ENCODE measurements at places on chromosomes 4 and X.
A peak's percentile ranks its signal among the peaks of the same experiment; 100 is the strongest.

- DNase-seq, result no peak
Observed at GRCh38 chr4:126298271-126298670, 983.5 kb downstream of the FAT4 start.

DNA sequence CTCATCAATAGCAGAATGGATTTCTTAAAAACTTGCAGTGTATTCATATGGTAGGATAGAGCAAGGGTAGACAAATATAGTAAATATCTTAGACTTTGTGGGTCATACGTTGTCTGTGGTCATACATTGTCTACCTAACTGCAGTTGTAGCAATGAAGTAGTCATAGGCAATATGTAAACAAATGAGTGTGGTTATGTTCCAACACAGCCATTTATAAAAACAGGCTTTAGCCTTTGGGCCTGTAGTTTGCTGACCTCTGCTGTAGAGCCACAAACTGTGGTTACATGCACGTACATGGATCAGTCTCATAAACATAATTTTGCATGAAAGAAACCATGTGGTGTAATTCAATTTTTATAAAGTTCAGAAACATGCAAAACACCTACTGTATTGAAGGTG is 98.9 kb downstream of the LARP1B start:
- no peak for DNase-seq

DNA sequence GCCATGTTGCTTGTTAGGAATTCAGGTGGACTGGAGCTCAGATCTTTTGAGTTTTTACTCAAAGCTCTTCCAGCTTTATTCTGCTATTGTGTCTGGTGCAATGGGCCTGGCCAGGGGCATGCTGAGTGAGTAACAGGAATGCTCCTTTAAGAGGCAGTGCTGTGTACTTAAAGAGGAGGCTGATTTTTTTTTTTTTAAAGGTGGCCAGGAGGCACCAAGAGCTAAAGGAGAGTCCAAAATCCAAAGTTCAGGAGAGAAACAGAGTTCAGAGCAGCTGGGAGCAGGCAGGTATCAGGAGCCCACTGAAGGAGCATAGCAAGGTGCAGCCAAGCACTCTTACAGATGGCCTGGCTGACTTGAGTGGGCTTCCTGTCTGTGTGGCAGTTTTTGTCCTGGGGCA is 178.7 kb downstream of the FMR1NB start:
- no peak for DNase-seq

DNA sequence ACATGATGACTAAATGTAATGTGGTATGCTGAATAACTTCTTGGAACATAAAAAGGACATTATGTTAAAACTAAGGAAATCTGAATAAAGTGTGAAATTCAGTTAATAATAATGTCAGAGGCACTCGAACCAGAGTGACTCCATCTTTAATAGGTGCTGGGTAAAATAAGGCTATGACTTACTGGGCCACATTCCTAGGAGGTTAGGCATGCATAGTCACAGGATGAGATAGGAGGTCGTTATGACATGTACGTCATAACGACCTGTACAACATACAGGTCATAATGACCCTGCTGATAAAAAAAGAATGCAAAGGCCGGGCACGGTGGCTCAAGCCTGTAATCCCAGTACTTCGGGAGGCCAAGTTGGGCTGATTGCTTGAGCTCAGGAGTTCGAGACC is 28.9 kb upstream of the OPHN1 start:
- DNase-seq, result no peak

GRCh38 chr4:186798951-186799659 is 75.4 kb upstream of the FAT1 start:
- DNase-seq, result no peak

GRCh38 chr4:101008503-101008902 is 338.8 kb downstream of the PPP3CA start:
- no peak for DNase-seq

DNA sequence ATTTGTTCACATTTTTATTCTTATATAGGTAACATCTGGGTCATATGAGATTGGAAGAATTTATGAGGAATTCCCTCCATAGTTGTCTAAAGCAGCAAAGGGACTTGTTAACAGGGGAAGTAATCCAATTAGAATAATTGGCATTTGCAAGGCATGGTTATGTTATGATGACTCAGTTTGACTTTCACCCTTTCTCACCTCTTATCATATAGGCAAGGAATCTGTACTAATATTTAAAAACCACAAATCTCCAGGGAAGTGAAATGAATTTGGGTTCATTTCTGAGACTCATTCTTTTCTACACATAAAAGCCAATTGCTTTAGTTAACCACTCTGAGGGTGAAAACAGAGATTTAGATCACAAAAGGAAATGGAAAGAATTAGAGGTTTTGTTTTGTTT is 281.5 kb upstream of the DKK2 start:
- no peak for DNase-seq

DNA sequence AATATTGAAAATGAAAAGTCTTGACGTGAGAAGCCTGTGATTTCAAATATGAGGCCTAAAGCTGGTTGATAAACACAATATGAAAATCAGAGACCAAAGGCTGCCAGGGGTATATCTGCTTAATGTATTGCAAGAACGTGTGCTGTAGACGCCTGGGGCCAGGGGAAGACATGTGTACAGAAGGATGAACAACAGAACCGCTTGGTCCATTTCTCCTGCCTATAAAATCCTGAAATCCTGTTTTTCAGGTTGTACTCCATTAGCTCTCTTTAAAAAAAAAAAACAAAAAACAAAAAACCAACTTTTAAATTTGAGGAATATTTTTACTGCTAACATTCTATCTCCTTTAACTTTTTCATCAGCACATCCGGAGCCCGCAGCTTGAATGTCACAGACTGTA is 109.2 kb downstream of the STOX2 start:
- DNase-seq, result no peak

DNA sequence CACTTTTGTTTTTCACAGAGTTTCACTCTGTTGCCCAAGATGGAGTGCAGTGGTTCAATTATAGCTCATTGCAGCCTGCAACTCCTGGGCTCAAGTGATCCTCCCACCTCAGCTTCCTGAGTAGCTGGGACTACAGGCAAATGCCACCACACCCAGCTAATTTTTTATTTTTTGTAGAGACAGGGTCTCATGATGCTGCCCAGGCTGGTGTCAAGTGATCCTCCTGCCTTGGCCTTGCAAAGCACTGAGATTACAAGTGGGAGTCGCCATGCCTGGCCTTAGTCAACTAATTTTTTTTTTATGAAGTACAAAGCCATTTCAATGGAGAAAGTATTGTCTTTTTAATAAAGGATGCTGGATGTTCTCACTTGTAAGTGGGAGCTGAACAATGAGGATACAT is 51.3 kb upstream of the UXT start:
- DNase-seq, result no peak

DNA sequence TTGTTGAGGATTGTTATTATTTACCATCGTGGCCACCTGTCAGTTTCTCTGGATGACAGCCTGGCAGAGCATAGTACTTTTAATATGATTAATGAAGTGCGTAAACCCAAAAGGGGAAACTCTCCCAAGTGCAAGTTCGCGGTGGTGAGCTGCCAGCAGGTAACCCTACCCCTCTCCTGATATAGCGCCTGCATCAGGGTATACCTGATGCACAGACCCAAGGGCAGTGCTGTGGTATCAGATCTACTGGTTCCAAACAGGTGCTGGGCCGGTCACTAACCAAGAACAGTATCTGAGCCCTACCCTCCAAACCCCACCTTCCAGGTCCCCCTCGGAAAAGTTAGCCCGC is 1.6 kb downstream of the RNF150 start:
- no peak for DNase-seq

DNA sequence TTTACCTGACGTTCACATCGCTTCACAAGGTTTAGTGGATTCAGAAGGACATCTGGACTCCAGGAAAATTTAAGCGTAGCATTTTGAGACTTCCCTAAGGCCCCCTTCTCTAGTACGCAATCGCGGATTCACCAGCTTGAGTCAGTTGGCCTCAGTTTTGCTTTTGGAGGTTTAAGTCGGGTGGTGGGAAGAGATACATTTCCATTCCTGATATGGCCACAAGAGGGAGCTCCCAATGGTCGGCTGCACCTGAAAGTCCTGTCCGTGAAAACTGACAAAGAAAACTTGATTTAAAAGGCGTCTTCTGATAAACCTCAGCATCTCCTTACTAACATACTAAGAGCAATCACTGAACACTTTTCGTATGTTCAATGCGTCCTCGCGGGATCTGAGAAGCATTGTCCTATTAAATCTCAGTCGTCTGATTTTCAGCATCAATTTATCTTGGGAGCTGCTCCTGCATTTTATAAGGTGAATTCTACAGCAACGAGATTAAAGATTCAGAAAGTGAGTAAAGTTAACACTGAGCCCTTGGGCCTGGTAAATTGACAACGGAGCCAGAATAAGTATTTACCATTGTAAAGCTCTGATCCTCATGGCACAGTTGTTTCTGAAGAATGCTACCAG is 50.6 kb downstream of the LGI2 start:
- DNase-seq, result peak; percentile 51

- DNase-seq, result no peak
Observed at GRCh38 chrX:16852617-16853179, 17.5 kb downstream of the RBBP7 start.

DNA sequence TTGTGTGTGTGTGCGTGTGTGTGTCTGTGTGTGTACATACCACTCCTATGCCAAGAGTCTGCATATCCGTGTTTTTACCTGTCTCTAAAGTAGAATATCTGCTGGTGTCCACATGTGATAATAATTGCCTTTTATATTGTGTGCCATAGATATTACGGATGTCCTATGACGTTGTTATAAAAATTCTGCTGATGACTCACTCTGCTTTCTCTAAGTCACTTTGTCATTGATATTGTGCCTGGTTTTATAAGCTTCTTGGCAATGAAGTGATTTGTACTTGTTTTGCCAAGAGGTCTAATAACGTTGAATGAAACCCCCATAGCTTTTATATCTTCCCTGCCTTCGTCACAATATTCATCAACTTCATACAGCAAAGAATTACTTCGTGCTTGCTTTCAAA is 102.6 kb upstream of the C1GALT1C1 start:
- no peak for DNase-seq

- DNase-seq, result no peak
Observed at GRCh38 chr4:101693842-101694398, 96.6 kb upstream of the BANK1 start.

DNA sequence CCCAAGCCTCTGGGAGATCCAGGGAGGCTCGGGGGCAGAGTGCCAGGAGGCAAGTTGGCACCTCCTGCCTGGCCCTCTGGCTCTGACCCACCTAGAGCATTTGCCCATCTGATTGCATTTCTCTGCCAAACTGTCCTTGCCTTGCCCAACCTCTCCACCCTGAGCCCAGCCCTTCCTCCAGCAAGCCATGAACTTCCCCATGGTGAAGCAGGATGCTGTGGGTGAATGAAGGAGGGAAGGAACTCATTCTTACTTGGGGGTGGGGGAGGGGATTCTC is 9.3 kb upstream of the CNGA2 start:
- DNase-seq, result no peak

- no peak for DNase-seq
Observed at GRCh38 chr4:150781191-150781590, 199.2 kb downstream of the MAB21L2 start.

DNA sequence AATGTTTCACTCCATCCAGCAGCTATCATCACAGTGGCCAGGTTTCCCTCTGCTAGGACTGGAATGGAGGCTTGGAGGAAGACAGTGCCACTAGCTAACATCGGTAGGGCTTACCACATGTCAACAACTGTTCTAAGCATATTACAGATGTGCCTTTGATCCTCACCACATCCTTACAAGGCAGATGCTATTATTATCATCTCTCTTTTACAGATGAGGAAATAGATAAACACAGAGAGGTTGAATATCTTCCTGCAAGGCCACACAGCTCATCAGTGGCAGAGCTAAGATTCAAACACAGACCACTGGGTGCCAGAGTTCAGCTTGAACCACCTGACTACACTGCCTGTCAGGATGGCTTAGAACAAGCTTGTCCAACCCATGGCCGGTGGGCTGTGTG is 47.4 kb downstream of the MAMLD1 start:
- DNase-seq, result no peak

DNA sequence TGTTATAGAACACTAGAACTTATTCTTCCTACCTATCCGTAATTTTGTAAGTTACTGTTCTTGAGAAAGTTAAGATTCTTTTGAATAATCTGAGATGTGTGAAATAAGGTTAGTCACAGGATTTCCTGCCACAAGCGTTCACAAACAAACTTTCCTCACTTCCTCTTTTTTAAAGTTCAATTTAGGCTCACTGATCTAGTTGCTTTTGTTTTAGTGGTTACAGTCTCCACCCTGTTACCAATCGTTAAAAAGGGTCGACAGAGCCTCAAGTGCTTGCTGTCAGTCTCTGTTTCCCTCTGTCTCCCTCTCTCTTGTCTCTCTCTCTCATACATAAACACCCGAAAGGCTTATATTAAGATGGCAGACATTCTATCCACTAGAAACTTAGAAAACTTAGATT is 35.9 kb upstream of the STK26 start:
- DNase-seq, result peak; percentile 53

- DNase-seq, result no peak
Observed at GRCh38 chr4:9765091-9765490, 16.3 kb upstream of the DRD5 start.

DNA sequence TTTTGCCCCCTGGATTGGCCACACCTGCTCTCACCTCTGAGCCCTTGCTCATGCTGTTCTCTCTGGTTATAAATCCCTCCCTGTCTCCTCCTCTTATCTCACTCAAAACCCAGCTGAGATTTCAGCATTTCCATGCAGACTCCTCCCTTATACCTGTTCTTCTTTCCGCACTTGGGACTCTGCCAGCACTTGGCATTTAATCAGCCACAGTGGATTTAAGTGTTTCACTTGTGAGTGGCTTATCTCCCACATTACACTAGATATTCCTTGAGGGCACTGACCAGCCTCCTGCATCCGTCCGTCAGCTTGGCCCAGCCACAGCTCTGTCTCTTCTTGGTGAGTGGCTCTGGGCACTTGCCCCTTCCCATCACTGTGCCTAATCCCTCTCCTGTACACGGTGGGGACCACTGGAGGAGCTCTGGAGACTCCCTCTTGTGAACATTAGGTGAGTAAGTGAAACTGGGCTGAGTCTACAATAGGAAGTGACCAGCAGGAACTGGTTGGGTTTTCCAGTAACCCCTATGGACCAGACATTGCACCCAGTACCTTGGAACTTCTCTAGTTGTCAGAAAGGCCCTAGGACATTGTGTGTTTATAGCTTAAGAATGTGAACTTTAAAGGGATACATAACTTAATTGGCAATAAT is 19.9 kb downstream of the FGFBP1 start:
- no peak for DNase-seq

DNA sequence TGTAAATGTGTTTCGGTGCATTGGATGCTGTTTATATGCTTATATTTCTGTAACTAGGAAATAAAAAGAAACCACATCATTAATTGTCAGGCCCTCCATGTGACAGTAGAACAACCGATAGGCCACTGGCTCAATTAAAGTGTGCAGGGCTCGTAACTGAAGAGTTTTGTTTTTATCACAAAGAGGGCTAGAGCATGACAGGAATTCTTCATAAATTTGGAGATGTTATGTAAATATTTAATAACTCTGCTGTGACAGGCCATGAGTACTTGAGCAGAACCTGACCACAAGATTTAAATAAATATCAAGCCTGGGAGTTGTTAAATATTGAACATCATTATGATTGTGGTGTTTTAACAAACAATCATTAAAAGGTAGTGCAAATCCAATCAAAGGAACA is 55.9 kb downstream of the MID1 start:
- DNase-seq, result no peak
